CD4-positive, alpha-beta T cell treated with Interleukin-21 for 1 hour (primary cell): ENCODE measurements at places on chromosomes 3 and 15.

- DNase-seq: peak; percentile 65
Measured at GRCh38 chr3:38003371-38003816, 12.8 kb downstream of the VILL start.

- DNase-seq: no peak
Measured at GRCh38 chr15:91537856-91538255, 315.7 kb upstream of the SLCO3A1 start.

DNA sequence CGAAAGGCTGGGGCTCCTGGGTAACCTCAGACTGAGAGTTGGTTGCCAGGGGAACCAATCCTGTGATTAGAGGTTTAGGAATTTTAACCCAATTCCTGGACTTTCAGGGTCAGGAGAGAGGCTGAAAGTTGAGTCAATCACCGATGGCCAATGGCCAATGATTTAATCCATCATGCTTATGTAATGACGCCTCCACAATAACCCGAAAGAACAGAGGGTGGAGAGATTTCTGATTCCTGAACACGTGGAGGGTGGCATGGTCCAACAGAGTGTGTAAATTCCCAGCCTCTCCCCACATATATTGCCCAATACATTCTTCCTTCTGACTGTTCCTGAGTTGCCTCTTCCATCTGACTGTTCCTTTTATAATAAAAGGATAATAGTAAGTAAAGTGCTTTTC lies 137.2 kb upstream of the CBLB start:
- no peak for DNase-seq

DNA sequence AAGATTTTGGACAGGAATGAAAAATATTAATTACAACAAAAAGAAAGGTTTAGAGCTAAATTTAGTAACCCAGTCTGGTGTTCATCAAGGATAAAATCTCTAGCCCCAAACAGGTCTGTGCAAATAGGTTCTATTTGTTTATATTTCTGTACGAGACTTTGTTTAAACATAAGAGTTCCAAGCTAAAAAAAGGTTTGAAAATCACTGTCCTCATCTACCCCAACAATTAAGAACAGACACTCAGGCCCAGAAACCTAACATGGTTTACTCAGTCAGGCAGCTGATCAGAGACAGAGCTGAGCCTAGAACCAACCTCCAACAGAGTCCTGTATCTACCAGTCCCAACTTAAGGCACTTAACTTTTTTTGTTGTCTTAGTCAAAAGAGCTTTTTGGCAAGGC lies 49.3 kb downstream of the SNX4 start:
- DNase-seq: no peak

GRCh38 chr3:156460206-156460611 lies 94.7 kb downstream of the SSR3 start:
- DNase-seq: no peak

DNA sequence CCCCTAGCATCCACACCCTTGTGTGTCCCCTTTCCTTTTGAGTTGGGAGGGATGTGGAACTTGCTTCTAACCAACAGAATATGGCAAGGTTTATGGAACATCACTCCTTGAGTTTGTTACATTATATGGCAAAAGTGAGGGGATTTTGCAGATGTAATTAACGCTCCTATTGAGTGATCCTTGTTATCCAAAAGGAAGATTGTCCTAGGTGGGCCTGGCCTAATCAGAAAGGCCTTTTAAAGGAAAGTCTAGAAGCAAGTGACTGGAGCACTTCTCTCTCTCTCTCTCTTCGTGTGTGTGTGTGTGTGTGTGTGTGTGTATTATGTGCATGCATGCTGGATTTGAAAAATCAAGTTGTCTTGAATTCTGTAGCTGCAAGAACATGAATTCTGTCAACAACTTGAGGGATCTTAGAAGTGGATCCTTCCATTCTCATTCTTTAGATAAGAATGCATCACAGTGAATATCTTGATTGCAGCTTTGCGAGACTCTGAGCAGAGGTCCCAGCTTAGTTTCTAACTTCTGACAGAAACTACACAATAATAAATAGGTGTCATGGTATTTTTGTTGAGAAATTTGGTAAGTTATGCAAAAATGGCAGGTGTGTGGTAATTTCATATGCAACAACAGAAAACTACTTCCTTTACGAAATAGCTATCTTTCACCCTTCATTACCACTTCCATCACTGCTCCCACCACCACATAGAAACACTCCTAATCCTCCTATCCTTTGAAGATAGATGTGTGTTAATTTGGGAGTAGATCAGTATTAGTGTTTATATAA lies 360.9 kb upstream of the CBLB start:
- DNase-seq: no peak
